ENCODE measurements at places on chromosomes 1 and 21.

DNA sequence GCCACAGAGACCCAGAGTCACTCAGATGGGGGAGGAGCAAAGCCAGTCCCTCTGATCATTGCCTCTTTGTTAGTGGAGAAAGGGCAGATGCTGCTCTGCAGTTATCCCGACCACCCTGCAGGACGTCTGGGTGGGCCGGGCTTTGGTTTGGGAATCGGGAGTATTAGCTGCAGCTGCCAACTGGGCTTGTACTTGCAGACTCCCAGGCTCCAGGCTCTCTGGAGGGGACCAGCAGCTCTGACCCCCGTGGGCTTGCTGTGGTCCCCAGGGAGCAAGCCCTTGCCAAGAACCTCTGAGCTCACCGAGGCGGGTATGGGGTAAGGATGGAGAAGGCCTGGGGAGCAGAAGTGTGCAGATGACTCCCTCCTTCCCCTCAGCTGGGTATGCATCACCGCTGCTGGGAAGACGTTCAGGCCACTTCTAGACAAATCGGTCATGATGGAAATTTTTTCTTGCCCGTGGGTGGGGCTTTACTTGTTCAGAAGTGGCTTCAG, 21.6 kb downstream of the MAPKAPK2 start:
- DNase-seq = peak; percentile 88

DNA sequence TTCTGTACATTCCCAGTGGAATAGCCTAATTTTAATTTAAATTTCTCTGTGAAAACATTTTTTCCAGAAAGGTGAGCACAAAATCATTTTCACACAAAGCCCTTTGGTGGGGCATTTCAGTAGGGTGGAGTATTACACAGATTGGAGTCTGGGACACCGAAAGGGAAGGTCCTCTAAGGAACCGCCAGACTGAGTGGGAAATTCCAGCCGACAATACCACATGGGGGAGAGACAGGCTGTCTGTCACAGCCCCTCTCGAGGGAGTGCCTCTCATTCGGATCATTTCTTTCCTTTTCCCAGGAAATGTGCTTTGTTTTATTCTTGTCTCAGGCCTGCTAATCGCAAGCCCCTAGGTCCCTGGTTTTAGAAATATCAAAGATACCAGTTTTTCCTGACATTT, 150.6 kb upstream of the HOOK1 start:
- no peak for DNase-seq

DNA sequence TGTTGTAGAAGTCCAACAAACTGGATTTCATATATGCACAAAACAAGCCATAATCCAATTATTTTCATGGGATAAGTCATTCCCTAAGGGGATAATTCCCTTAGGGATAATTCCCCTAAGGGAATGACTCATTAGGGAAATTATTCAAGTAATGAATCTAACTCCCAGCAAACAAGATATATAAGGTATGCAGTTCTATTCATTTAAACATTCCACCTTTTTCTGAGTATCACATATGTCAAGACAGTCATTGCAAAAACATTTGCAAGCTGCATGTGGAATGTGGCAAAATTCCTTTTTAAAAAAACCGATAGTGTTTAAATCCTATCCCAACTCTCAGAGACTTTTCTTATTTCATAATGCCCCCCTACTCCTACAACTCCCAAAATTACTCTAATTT, 131.2 kb downstream of the AKT3 start:
- peak; percentile 48 for DNase-seq

DNA sequence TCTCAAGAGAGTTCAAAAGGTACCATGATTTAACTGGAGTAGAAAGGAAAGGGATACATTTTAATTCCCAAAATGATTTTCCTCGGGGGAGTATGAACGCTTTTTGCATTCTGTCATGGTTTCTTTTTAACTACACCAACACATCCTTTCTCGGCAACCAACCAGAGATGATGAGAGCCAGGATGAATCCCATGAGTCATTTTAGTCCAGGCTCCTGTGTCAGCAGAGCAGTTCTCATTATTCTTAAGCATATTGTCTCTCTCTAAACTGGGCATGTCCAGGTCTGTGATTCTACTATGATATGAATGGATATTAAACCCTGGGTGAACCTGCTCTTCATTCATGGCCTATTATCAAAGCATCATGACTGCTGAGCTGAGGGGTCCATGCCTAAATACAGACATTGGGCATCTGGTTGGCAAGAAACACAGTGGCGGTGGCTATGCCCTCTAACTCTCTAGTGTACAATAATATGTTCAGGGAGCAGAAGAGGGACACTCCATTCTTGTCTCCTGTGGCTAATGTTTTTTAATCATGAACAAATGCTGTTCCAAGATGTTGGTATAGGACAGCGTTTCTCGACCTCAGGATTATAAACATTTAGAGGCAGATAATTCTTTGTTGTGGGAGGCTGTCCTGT, 124.3 kb upstream of the ESRRG start:
- DNase-seq = peak; percentile 80

DNA sequence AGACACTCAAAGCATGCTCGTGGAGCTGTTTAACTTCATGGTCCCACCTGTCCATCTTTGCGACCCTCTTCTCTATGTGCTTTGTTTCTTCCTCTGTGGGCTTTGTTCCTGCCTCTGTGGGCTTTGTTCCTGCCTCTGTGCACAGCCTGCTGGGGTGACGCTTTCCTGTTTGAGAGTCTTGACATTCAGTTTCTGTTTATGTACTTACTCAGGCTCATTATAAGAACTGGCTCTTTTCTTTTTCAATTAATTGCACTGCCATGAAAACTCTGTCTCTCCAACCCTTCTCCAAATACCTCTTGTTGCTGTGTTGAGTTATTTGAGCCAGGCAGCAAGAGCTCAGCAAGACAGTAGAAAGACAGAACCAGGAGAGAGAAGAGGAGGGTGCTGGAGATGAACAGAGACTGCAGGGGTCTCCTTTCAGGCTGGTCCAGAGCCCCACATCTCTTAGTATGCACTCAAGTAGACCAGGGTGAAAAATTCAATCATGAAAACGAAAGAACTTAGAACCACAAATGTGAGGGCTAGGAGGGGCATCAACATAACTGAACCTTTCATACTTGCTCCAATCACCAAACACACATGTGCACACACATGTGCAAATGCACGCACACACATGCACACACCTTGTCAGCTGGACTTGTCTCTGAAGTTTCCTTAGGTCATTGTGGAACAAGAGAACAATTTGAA, 88.3 kb upstream of the SGIP1 start:
- no peak for DNase-seq

- peak; percentile 91 for DNase-seq
Measured at GRCh38 chr1:58762806-58763205, 21.0 kb downstream of the JUN start.

GRCh38 chr1:212225871-212226302, 59.3 kb upstream of the PPP2R5A start:
- DNase-seq = no peak

- no peak for DNase-seq
Measured at GRCh38 chr1:181205901-181206300, 117.4 kb downstream of the IER5 start.

- no peak for DNase-seq
Measured at GRCh38 chr1:230101556-230101955, 34.5 kb downstream of the GALNT2 start.

DNA sequence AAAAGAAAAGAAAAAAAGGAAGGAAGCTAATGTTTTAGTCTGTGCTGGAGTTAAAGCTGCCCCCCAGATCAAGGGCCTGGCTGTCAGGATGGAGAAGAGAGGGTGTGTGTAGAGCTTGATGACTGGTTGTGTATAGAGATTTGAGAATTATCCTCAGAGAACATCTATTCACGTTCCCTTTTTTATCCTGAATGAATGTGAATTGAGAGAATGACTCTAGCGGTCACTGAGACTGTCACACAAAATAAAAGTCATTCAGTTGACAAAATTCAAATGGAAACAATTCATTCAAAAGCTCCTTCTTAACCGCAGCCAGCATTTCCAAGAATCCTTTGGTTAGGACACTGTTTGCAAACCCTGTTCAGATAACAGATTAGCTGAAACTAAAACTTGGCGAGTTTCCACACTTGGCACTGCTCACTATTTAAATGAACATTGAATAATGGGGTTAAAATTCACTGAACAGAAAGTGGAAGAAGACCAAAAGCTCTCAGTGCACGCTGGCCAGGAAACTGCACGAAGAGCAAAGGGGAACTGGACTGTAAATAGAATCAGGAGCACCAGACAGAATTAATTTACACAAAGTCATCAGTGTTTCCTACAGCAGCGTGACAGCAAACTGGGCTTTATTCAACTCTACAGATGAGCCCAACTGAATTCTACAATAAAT, 13.6 kb upstream of the FAM89A start:
- DNase-seq = peak; percentile 94

DNA sequence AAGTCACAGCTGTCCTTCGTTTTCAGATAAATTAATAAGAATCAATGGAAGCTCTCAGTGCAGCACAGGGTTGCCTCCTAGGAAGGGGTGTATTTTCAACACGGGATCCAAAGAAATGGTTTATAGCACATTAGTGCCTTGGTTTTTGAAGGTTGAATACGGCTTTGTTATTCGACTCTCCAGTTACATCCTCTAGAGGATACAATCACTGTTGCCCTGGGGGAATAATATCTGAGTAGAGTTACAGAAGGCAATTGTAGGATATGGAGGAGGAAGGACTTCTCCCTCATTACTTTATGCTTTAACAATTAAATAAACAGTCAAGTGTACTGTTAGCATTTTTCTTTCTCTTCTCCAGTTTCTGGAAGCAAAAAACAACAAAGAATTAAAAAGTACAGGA, 14.3 kb upstream of the ZNF326 start:
- DNase-seq = no peak

DNA sequence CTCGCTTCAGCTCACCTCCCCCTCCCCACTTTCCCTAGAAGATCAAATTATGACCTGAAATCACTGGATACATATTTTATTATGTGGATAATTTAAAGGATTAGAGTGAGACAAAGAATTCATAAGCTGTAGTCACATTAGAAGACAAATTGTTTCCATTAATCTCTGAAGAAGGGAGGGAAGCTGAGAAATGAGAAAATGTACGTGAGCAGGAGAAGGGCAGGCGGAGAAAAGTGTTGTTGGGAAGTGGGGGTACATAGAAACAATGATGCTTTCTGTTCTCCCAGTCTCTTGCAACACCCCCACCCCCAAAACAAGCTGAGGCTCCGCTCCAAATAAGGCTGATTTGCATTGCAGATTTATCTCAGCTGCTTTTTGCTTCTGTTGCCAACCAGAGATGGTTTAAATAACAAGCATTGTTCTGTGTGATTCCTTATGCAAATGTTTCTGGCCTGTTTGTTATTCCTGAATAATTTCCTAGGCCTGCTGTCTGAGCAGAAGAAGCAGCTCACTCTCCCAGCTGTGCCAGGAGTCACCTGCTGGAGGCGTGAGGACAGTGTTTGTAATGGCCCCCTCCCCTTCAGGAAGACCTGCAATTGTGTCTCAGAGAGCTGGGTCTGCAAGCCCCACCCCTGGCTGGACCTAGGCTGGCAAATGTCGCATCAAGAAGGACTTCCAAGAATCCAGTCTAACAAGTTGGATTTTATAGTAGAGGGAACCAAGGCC, 121.8 kb upstream of the TNR start:
- peak; percentile 14 for DNase-seq

GRCh38 chr1:246077476-246077875, 429.6 kb downstream of the SMYD3 start:
- DNase-seq = no peak

- DNase-seq = peak; percentile 74
Measured at GRCh38 chr1:91830242-91831131, 55.5 kb downstream of the TGFBR3 start.

GRCh38 chr1:106620521-106620954, 435.9 kb upstream of the PRMT6 start:
- peak; percentile 85 for DNase-seq

DNA sequence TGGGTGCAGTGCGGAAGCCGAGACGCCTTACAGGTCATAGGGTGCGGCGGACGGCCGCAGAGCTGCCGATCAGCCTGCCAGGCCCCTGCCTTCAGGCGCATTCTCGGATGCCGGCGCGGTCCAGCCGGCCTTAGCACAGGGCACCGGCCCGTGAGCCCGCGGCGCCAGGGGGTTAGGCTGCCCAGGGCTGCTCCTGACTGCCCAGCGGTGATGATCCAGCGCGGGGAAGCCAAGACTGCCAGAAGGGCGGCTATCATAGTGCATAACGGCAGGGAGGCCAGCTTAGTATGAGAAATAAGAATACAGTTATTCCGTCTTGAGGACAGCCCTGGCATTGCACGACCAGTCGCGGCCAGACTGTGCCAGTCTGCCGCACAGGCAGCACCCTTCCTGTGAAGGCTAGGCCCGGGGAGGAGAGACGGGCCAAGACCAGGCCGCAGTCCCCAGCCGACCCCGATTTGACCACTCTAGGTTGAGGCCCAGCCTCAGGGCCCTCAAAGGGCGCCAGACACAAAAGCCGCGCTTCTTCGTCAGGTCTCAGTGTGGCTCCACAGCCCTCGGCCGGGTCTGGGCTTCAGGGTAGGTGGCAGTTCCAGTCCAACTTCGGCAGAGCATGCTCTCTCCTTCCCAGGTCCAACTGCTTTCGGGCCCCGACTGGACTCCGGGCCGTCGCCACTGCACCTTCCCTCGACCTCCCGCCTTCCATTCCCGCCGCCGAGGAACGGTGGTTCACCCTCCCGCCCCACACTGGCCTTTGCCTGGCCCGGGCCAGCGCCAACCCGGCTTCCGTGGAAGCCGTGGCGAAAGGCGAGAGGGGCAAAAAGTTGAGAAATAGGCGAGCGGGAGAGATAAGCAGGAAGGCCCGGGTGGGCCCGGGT, 829 bp downstream of the ALX3 start:
- DNase-seq = no peak

DNA sequence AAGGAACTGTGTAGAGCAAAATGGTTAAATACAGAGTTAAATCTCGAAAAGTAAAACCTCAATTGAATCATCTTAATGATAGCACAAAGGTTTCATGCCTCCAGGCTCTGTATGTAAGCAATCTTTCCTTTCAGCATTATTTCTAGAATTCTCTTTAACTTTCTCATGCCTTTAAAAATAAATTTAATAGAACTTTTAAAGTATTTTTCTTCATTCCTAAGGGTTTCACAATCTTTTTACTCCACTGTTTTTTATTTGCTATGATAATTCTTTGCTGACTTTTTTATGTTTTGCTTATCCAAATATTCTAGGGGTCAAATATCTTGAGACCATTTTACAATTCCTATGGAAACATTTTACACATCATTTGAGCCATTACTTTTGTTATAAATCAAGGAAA, 288.0 kb downstream of the BACH1 start:
- DNase-seq = no peak

DNA sequence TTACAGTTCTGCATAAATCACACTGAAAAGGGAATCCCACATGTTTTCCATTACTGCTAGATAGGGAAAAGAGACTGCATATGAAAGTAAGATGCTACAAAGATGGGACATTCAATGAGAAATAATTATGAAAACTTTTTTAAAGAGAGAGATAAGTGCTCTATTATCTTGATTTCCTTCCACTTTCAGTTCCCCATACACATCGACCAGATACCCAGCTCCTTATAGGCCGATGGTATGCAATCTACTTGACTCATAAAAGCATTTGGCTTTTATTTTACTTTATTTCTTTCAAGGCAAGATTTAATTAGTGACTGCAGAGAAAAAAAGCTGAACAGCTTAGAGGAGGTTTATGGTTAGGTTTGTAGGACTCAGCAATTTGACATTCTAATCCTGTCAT, 13.1 kb downstream of the BRINP2 start:
- DNase-seq = no peak
